ENCODE measurements at places on chromosomes 12 and 14.
A peak's percentile ranks its signal among the peaks of the same experiment; 100 is the strongest.

GRCh38 chr14:36365766-36366165 lies 45.3 kb upstream of the MBIP start:
- DNase-seq, result no peak

- peak; percentile 53 for DNase-seq
Observed at GRCh38 chr12:93572712-93573551, 457 bp downstream of the SOCS2 start.

DNA sequence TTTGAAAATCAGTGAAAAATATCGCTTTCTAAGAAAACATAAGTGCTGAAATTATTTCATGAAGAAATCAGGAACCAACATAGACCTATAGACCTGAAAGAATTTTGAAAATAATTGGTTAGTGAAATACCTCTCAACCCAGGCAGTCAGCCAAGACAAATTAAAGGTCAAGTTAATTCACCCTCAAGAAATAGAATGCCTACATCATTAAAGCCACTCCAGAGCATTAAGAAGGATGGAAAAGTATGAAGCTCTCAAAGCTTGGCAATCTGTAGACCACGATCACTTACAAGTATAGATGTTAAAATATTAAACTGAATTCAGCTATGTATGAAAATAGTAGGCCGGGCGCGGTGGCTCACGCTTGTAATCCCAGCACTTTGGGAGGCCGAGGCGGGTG lies 48.3 kb downstream of the SFSWAP start:
- DNase-seq, result no peak

- no peak for DNase-seq
Observed at GRCh38 chr14:92135269-92135668, 13.5 kb downstream of the CPSF2 start.
